ENCODE measurements at places on chromosomes 13 and 19.

GRCh38 chr13:72141855-72142519, 275.0 kb upstream of the DACH1 start:
- DNase-seq = no peak

- DNase-seq = no peak
These were observed 270.6 kb downstream of the GPC5 start for GRCh38 chr13:91668866-91669495.

GRCh38 chr13:41554180-41554579, 96.8 kb downstream of the RGCC start:
- DNase-seq = no peak

DNA sequence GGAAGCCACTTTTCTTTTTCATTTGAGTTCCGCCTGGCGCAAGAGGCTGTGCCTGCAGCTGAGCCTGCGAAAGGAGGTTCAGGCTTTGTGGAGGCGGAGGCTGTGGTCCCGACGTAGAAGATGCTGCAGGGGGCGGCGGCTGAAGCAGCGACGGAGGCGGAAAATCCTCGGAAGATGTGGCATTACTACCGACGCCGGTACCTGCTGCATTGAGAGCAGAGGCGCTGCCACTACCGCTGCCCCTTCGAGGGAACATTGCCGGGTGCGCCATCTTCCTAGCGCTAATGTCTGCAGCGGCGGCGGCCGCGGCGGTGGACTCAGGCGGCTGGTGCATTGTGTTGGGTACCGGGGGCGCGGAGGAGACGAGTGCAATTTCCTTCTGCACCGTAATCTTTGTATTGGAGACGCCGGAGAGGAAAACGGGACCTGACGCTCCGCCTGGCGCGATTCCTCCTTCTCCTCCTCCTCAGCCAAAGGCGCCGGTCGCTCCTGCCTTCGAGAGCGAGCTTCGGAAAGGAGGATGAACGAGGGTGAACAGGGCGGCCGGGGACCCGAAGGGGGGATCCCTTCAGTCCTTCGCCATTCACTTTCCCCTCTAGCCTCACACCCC, at the start of gene TSC22D1:
Gene TSC22D1, minus strand, starts transcription at position 590 of the 610 bp plus-strand sequence. Its CDS starts 256 bp downstream, at position 334.
- no peak for DNase-seq

GRCh38 chr13:110523838-110524540, 37.5 kb downstream of the RAB20 start:
- DNase-seq = no peak

DNA sequence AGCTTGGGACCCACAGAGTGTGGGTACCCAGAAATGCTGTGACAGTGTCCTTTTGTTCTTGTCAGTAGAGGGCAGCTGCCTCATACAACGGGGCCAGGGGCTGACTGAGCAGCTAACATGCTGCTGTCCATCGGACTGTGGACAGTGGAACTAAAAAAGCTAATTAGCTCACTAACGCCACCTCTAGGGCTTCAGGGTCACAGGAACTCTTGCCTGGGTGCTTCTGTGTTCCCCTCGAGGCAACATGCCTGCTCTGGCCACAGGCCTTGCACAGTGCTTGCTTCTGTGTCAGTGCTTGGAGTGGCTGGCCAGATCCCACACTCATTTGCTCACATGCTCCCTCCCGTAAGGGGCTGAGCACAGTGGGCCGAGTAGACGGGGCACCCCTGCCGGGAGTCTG, 377.0 kb downstream of the OLFM4 start:
- no peak for DNase-seq

GRCh38 chr19:927351-927779, 1.5 kb downstream of the ARID3A start:
- no peak for DNase-seq

GRCh38 chr13:113489171-113489548, 1.4 kb downstream of the DCUN1D2 start:
- no peak for DNase-seq

DNA sequence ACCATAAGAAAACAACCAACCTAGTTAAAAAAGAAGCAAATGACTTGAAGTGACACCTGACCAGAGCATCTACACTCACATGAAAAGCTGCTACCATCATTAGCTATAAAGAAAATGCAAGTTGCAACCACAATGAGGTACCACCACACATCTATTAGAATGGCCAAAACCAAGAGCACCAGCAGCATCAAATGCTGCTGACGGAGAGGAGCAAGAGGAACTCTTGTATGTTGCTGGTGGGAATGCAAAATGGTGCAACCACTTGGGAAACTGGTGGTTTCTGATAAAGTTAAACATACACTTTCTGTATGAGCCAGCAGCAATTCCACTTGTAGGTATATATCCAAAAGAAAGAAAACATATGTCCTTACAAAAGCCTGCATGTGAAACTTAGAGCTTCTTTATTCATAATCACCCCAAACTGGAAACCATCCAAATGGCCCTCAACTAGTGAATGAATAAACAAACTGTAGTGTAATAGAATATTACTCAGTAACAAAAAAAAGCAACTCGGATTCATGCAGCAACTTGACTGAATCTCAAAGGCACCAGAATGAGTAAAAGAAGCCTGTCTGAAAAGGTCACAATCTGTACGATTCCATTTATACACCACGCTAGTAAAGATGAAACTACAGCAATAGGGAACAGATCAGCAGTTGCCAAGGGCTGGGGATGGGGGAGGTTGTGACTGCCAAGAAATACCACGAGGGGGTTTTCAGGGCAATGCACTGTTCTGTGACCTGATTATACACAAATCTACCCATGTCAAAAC, 60.9 kb upstream of the RANBP3 start:
- no peak for DNase-seq

- DNase-seq = no peak
These were observed 778.8 kb upstream of the SLITRK5 start for GRCh38 chr13:86892330-86892729.

GRCh38 chr19:17947815-17948513, 15.1 kb downstream of the CCDC124 start:
- peak; percentile 70 for DNase-seq

GRCh38 chr13:77544758-77545338, 9.3 kb downstream of the SCEL start:
- DNase-seq = no peak

- no peak for DNase-seq
These were observed 49.9 kb downstream of the EDNRB start for GRCh38 chr13:77868717-77869116.

GRCh38 chr13:73401769-73402168, 343.0 kb downstream of the KLF5 start:
- no peak for DNase-seq

- no peak for DNase-seq
These were observed 945 bp upstream of the CPAMD8 start for GRCh38 chr19:17027535-17027975.

- peak; percentile 67 for DNase-seq
These were observed at the start of gene CLN5 for GRCh38 chr13:76991796-76992547. Gene CLN5 (plus strand): TSS chr13:76992081. CDS start chr13:76992099, 18 bp downstream.

Measured in AG04450 (cell line).